Activated CD4-positive, alpha-beta T cell treated with anti-CD3 and anti-CD28 coated beads, Interleukin-2, amount 10 ng/mL, durations not matched to agents 24 days and 14 days (primary cell): ENCODE measurements at places on chromosomes 5 and 9. TPM values are rescaled to one million over a fixed set of nuclear protein-coding genes. Genes with fewer than 3 reads are reported as not detected.
A peak's percentile ranks its signal among the peaks of the same experiment; 100 is the strongest.

SELENOP gene
- total RNA-seq: not detected in 2 replicates

DNA sequence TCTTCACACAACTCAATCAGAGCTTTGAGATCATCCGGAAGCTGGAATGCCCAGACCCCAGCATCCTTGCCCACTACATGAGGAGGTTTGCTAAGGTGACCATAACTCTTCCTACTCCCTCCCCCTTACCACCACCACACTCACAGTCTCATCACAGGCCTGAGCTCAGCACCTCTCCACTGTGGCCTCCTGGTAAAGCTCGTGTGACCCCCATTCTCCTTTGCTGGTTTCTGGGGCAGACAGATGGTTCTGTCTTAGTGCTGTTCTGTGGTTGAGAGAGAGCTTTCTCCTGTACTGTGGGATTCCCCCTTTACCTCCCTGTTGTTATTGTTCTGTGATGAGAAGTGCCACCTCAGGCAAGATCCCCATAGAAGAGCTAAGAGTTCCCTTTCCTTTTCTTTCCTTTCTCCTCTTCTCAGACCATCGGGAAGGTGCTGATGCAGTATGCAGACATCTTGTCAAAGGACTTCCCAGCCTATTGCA, 92.7 kb upstream of the RUSC2 start:
- H3K27me3 ChIP-seq: peaks cover 2% of the 10 kb centered on the region
- no peak overlapping the region for H3K4me3 ChIP-seq
- DNase-seq: no peak

- H3K4me1 ChIP-seq: no peaks in the 10 kb centered on the region
- DNase-seq: no peak
- H3K4me3 ChIP-seq: no peak overlapping the region
- H3K36me3 ChIP-seq: no peaks in the 10 kb centered on the region
These were observed 474.4 kb downstream of the SEMA5A start for GRCh38 chr5:9071524-9071923.

PCDHGA1 gene
- 0.07 and 0.09 TPM in 2 replicates for total RNA-seq

- peak overlapping the region; percentile 47 for H3K4me3 ChIP-seq
- H3K36me3 ChIP-seq: peaks cover 39% of the 10 kb centered on the region
- peaks cover 56% of the 10 kb centered on the region for H3K4me1 ChIP-seq
These were observed 312 bp downstream of the SET start for GRCh38 chr9:128689293-128689774.

DNA sequence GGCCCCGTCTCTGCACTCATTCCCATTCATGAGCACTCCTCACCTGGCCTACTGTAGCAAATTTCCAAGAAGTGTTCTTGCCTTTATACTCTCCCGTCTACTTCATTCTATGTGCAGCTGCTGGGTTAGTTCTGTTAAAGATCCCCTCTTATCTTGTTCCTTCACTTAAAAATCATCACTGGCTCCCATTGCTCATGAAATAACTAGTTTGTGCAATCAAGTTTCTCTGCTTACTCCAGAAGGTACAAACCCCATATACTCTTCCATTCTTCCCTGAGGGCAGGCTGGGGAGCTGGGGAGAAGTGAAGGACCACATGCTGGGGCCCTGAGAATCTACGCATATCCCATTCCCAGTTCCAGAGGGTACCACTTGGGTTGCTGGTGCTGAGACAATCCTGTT, 84.4 kb upstream of the KLF9 start:
- H3K4me3 ChIP-seq: no peak overlapping the region
- no peak for DNase-seq
- H3K27ac ChIP-seq: no peak overlapping the region
- H3K36me3 ChIP-seq: no peaks in the 10 kb centered on the region
- peaks cover 12% of the 10 kb centered on the region for H3K4me1 ChIP-seq

GRCh38 chr5:162187371-162187770, 119.8 kb downstream of the GABRG2 start:
- H3K27me3 ChIP-seq: no peaks in the 10 kb centered on the region
- no peaks in the 10 kb centered on the region for H3K4me1 ChIP-seq
- no peak for DNase-seq
- H3K36me3 ChIP-seq: no peaks in the 10 kb centered on the region

SLC1A3 gene
- total RNA-seq: not detected in 2 replicates

- no peaks in the 10 kb centered on the region for H3K4me1 ChIP-seq
- H3K4me3 ChIP-seq: no peak overlapping the region
- H3K27ac ChIP-seq: no peak overlapping the region
- peaks cover 5% of the 10 kb centered on the region for H3K36me3 ChIP-seq
These were observed 354.2 kb downstream of the ARL15 start for GRCh38 chr5:53956196-53956595.

DNA sequence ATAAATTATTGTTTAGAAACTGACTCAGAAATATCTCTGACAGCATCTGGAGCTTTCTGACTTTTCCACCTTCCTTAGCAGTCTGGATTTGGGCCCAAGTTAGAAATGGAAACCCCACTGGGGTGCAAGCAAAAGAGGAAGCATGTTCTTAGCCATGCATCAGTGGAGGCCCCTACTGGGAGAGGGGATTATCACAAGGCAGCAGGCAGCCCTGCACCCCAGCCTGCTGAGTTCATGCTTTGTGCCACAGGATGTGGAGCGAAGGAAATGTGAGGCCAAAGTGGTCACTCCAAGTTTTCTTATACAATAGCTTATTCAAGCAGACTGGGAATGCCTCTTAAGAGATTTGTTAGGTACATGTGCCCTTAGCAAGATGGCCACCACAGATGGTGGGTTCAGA, 146.5 kb upstream of the TLX3 start:
- DNase-seq: peak; percentile 54
- no peak overlapping the region for H3K27ac ChIP-seq
- H3K4me3 ChIP-seq: no peak overlapping the region
- no peaks in the 10 kb centered on the region for H3K36me3 ChIP-seq
- no peaks in the 10 kb centered on the region for H3K4me1 ChIP-seq

- H3K4me1 ChIP-seq: peaks cover 2% of the 10 kb centered on the region
- no peak overlapping the region for H3K27ac ChIP-seq
- DNase-seq: no peak
- H3K27me3 ChIP-seq: peaks cover 3% of the 10 kb centered on the region
- H3K36me3 ChIP-seq: no peaks in the 10 kb centered on the region
- no peak overlapping the region for H3K4me3 ChIP-seq
These were observed 13.5 kb upstream of the NRARP start for GRCh38 chr9:137315581-137316011.
